ENCODE measurements at places on chromosomes 13 and 19.

GRCh38 chr19:8610041-8610935 is at the start of gene ADAMTS10:
Gene ADAMTS10 (minus strand): TSS chr19:8610715. CDS start chr19:8605710, 5,005 bp downstream.
- no peak for DNase-seq

DNA sequence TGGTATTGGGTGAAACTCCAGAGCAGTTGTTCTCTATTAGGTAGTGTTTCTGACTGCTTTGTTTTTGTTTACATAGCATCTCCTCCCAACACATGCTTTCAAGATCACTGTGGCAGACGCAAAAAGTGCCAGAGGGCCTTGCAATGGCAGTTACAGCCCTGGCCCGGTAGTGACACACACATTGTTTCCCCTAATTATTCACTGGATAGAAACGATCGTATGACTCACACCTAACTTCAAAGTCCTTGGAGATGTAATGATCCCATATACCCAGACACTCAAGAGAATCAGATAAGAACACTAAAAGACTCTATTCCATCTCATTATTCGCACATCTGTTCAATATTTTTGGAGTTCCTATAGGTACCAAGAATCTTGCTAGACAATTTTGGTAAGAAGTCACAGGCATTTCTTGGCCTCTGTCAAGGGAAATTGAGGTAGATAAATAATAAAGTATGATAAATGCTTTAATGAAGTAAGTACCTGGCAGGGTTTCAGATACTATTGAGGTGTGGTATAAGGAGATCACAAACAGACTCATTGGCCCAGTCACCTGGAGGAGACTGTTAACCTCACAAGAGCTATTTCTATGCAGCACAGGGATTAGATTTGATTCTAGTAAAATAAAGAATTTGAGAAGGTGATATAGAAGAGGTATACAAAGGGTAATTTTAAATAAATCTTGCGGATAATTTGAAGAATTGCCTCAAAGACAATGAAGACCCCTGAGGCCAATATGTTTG is 485.3 kb downstream of the SLITRK6 start:
- no peak for DNase-seq

DNA sequence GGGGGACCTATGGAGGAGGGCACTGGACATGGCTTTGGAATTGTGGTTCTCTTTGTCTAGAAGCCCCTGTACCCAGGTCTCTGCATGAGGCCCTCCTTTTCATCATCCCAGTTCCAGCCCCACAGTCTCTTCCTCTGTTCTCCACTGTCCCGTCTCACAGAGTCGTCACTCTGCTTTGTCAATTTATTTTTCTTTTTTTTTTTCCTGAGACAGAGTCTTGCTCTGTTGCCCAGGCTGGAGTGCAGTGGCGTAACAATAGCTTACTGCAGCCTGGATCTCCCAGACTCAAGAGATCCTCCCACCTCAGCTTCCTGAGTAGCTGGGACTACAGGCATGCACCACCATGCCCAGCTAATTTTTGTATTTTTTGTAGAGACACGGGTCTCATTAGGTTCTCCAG is 619 bp upstream of the EXOC3L2 start:
- DNase-seq: no peak

GRCh38 chr13:110433014-110433413 is 125.9 kb downstream of the COL4A2 start:
- DNase-seq: no peak

- DNase-seq: no peak
Measured at GRCh38 chr13:20908714-20909497, 6.4 kb upstream of the XPO4 start.

DNA sequence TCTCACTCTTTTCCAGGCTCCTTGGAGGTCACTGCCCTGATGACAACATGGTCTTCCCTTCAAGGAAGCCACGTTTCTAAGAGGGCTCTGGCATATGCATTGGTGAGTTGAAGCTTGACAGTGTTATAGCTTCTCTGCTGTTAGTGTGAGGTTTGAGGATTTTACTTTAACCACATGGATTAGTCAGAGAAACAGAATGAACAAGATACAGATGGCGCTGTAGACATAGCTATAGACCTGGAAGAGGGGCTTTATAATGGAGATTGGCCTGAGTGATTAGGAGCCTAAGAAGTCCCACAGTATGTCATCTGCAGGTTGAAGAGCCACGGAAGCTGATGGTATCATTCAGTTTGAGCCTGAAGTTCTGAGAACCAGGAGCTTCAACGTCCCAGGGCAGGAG is 18.4 kb upstream of the URI1 start:
- DNase-seq: no peak

DNA sequence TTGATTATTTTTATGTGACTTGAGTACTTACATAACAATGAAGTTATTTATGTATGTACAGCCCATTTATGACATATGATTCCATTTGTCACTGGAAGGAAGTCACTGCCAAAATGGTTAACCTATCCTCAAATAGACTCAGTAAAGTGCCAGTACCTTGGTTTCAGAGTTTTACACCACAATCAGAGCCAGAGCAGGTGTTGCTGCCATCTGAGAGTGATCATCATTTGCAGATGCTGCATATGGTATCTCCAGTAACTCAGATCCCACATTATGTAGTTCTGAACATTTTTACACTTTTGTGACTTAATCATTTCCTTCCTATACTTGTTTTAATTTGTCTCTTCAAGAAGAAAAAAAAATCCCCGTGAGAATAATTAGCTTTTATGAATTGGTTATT is 313.3 kb downstream of the HS6ST3 start:
- no peak for DNase-seq

DNA sequence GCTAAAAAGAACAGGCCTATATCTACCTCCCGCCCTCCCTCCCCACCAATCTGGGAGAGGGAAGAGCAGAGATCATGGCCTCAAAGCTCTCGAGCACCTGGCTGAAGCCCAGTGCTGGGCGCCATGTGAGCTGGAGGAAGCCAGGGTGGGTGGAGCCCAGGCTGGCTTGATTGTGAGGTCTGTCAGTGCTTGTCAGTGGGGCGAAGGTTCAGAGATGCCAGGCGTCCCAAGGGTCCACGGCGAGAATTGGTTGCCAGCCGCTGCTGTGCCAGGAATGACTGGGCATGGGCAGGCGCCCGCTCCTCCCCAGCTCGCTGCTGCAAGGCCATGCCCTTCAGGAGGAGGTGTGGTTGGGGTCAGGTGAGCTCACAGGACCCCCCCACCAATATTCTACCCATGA is 11.5 kb downstream of the BEST2 start:
- DNase-seq: no peak

- no peak for DNase-seq
Measured at GRCh38 chr19:53010494-53010893, 3.2 kb upstream of the ERVV-1 start.

DNA sequence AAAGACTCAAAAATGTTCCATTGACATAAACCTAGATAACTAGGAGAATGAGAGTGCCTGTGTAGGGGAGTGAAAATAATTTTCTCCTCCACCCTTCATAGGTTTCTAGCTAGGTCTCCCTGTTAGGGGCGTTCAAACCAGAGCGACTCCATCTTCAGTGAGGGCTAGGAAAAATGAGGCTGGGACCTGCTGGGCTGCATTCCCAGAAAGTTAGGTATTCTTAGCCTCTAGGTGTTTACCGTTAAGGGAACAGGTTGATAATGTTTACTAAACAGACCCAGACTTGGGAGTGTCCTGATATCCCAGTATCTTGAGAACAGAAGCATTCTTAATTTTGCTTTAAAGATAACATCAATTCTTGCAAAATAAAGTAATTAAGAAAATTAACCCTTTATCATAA is 20.1 kb downstream of the PABPC3 start:
- DNase-seq: no peak

DNA sequence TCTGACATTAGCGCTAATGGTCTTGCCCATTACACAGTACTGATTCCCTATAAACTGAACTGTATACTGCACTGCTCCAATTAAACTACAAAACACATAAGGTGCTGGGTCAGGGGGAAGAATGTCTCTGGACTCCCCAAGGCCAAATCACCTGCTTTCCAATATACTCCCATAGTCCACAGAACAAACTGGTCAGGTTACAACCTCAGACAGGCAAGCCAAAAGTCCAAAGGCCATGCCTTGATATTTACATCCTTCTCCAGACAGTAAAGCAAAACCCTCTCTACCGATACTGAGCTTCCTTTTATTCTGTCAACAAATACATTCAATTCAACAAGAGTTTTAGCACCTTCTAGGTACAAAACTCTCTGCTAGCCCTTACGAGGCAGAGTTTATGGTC is 8.9 kb downstream of the ZNF541 start:
- no peak for DNase-seq

GRCh38 chr13:29936956-29937355 is 86.5 kb upstream of the UBL3 start:
- DNase-seq: no peak

DNA sequence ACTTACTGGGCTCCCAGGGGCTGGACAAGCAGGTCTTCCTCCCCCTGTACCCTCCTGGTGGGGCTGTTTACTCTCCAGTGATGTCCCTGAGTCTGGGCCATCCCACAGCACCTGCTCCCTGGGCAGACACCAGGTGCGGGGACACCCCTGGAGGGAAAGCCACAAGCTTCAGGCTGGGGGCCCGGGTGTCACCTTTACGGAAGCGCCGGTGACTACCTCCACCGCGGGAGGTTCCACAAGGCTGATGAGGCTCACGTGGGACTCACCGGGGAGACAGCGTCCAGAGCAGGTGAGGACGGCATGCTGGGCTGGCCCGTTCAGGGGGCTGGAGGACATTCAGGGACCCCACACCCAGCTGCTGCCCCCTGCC is 24.9 kb downstream of the NFILZ start:
- DNase-seq: peak; percentile 15

DNA sequence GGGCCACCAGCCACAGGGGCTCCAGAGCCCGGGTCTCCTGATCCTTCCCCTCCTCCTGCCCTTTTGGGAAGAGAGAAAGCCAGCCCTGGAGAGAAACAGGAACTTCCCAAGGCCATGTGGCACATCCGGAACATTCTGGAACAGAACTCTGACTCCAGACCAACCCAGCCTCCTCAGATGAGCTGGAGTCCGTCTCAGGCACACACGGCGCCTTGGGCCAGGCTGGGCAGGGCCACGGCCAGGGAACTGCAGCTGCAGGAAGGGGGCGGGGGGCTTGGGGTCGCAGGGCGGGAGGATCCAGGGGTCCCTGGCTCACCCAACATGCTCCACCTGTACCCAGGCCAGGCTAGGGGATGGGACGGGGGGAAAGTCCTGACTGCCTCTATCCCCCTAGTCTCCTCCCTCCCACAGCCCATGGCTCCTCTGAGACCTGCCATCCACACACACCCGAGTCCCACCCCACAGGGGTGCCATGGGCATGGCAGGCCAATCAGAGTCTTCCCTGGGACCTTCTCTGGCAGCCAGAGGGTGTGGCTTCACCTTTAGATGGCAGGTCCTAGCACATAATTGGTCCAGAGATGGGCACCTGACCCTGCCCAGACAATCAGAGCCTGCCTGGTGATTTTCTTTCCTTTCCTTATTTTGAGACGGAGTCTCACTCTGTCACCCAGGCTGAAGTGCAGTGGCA is 22.9 kb downstream of the SBNO2 start:
- DNase-seq: no peak

DNA sequence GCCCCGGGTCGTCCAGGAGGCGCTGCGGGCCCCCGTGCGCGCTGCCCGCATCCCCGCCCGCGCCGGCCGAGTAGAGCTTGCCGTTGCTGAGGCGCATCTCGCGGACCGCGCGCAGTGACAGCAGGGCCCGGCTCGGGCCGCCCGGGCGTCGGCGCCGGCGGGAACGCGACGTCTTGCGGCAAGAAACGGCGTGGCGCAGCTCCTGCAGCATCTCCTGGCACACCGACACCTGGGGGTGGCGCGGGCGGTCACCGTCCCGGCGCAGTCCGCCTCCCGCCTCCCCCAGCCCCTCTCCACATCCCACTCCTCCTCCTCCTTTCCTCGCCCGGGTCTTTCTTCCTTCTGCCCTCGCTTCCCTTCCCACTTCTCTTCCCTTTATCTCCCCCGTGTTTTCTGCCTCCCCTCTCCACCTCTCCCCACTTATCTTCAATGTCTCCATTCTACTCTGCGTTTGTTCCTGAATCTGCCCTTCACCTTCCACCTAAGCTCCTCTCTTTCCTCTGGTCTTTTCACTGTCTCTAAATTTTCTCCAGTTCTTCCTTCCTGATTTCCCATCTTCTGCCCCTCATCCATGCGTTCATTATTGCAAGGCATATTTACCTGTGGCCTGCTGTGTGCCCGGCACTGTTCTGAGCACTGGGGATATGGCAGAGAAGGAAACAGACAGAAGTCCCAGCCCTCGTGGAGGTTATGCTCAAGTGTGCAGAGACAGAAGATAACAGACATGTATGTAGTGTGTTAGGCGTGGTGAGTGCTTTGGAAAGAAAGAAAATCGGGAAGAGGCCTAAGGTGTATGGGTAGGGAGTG is 5.2 kb upstream of the ATP1A3 start:
- no peak for DNase-seq

- DNase-seq: no peak
Measured at GRCh38 chr19:12698138-12698537, 1.7 kb upstream of the FBXW9 start.

GRCh38 chr13:83223546-83223945 is 658.7 kb downstream of the SLITRK1 start:
- DNase-seq: no peak

GRCh38 chr13:79662882-79663281 is 181.9 kb downstream of the NDFIP2 start:
- DNase-seq: no peak

DNA sequence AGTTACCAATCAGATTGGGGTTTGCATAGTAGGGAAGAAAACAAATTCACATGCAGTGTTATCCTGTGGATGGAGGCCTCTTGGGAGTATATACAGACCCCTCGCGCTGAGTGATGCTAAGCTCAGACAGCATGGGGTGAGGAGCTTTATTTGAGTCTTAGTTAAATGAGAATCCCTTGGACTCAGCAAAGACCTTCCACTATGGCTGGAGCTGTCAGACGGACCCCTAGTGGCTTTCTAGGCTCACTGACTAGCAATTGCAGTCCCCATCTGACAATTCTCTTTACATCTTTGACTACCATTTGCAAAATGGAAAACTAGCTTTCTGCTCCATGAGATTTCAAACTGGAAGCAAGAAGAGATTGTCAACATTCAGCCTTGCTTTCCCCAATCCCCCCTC is 90.4 kb downstream of the STOML3 start:
- DNase-seq: no peak

GRCh38 chr19:2097203-2097885 is 629 bp downstream of the IZUMO4 start:
- peak; percentile 42 for DNase-seq

DNA sequence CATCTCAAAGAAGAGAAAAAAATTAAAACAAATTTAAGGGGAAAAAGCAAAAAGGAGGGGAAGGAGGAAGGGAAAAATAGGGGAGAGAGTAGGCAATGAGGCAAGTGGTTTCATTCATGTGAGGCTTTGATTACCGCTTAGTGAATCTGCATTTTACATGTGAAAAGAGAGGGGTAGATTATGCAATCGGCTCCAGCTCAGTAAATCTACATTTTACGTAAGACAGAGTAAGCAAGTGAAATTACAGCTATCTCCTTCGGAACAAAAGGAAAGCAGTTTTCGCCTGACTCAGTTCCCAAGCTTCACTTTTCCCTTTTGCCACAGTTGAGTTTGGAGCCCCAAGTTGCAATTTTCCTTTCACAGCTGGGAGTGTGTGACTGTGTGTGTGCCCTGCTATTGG is 16.0 kb upstream of the OLFM2 start:
- DNase-seq: no peak

Data from effector memory CD8-positive, alpha-beta T cell (primary cell).